Stimulated activated CD4-positive, alpha-beta T cell treated with anti-CD3 and anti-CD28 coated beads, TNF-alpha, amount 100 ng/mL, for 4 hours (primary cell): ENCODE measurements at places on chromosomes 16 and 17.

- DNase-seq: no peak
Measured at GRCh38 chr16:86221085-86221484, 289.2 kb upstream of the FOXF1 start.

DNA sequence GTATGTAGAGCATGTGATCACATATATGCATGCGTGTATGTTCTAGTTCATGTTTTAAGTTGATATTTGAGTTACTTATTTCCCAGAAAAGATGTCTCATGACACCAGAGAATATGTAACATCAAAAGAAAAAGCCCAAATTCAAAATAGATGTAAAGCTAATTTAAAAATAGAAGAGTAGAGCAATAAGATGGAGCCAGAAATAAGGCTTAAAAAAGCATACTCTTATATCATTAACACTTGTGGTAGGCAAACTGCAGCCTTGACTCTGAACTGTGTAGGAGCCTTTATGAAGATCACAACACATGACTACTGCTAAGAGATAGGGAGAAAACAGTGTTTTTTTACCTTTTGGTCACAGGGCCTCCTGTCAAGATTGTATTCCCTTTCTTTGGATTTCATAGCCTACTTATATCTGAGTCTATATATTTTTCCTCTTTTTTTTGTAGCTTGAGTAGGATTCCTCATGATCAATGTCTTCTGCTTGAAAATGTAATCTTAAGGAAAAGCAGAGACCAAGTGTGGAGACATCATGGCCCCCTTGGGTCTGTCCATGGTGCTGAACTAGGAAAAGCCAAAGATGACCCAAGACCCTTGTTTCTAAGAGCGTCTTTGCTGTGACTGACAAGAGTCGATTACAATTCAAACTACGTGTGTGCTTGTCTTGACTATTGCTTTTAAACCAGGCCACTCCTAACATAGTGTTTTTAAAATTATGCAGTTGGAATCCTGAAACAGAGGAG lies 390.4 kb downstream of the SHISA9 start:
- DNase-seq: no peak

DNA sequence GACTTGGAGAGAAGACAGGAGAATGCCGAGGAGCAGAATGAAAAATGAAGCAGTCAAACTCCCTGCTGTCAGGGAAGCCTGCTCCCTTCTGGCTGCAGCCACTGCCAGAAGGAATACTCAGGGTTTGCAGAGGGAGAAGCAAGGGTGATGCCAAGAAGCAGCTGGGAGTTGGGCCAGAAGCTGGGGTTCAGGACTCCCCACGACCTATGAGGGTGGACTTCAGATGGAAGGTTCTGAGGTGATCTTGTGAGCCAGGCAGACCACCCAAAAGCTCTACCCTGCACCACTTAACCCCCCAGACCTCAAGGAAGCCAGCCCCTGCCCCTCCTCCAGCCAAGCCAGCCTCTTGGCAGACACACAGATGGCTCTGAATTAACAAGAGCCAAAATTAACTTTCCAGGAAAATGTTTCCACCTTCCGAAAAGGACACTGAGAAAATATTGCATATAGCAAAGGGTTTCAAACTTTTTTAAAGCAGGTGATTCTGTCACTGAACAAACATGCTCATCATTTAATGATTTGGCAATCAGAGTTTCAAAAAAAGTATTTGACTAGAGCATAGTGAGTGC lies 126.0 kb upstream of the ERCC4 start:
- no peak for DNase-seq

- no peak for DNase-seq
Measured at GRCh38 chr17:51687887-51688286, 427.5 kb downstream of the UTP18 start.

GRCh38 chr16:16868727-16869126 lies 489.8 kb downstream of the NPIPA7 start:
- no peak for DNase-seq

- DNase-seq: no peak
Measured at GRCh38 chr17:40809721-40810421, 10.1 kb upstream of the KRT28 start.

- no peak for DNase-seq
Measured at GRCh38 chr16:2520784-2521531, 787 bp downstream of the AMDHD2 start.

DNA sequence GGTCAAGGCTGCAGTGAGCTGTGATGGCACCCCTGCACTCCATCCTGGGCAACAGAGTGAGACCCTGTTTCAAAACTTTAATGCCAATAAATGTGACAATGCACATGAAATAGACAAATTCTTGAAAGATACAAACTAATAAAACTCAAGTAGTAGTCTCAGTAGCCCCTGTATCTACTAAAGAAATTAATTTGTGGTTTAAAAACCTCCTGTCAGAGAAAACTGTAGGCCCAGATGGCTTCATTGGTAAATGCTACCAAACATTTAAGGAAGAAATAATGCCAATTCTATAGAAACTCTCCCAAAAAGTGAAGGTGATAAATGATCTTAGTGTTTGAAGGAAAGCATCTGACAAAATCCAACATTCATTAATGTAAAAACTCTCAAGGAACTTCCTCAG lies 16.8 kb downstream of the AKTIP start:
- no peak for DNase-seq

GRCh38 chr17:38798614-38799500 lies 499 bp downstream of the PIP4K2B start:
- DNase-seq: peak; percentile 12

GRCh38 chr17:37025238-37025637 lies 76.5 kb downstream of the AATF start:
- no peak for DNase-seq

DNA sequence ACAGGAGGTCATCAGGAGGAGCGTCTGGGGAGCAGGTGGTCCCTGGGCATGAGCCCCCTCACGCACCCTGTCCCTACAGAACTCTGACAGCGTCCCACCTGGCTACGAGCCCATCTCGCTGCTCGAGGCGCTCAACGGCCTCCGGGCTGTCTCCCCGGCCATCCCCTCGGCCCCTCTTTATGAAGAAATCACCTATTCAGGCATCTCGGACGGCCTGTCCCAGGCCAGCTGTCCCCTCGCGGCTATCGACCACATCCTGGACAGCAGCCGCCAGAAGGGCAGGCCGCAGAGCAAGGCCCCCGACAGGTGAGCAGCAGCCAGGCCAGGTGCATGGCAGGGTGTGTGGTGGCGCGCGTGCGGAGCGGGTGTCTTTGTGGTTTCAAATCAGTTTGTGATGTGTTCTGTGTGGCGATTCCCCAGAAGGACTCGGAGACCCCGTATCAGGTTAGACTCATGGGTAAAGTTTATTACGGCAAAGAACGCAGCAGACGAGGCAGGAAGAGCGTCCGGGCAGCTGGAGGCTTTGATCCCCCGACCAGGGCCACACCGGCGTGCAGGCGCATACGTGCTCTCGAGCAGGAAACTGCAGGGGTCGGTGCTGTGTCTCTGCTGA lies 11.8 kb upstream of the NUDT16L1 start:
- no peak for DNase-seq

DNA sequence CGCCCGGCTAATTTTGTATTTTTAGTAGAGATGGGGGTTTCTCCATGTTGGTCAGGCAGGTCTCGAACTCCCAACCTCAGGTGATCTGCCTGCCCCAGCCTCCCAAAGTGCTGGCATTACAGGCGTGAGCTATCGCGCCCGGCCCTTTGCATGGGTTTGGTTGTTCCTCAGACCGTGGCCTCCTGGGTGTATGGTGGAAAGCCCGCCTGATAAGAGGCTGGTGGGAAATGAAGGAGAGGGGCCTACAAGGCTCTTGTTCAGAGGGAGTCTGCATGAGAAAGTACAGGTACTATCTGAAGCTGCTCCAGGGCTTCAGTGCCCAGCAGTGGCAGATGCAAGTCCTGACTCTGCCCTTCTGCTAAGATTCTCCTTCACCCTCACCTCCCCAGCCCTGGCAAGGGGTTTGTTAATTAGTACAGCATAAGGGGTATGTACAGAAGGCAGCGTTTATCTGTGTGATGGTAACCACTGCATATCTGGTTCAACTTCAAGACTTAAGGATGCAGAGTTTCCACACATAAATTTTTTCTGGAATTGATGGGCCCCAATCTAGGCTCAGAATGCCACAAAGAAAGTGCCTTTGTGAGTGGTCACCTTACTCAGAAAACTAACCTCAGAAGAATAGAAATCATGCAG lies 24.2 kb downstream of the GRB7 start:
- no peak for DNase-seq

GRCh38 chr17:75808549-75808904 lies 23.9 kb downstream of the UNK start:
- DNase-seq: no peak

DNA sequence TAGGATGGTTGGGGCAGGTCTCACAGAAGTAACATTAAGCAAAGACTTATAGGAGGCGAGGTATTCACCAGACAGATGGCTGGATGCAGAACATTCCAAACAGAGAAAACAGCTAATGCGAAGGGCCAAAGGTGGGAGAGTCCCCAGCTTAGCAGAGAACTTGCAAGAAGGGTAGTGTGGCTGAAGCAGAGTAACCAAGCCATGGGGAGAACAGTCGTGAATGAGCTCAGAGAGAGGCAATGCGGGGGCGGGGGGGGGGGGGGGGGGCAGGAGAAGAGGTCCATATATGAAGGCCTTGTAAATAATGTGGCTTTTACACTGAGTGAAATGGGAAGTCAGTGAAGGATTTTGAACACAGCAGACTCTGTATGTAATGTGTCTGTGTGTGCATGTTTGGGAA lies 81.3 kb downstream of the SMG6 start:
- no peak for DNase-seq
